ENCODE measurements at places on chromosomes 6 and 20.

- DNase-seq, result no peak
These were observed 3.0 kb upstream of the FOXO3 start for GRCh38 chr6:108557494-108558371.

DNA sequence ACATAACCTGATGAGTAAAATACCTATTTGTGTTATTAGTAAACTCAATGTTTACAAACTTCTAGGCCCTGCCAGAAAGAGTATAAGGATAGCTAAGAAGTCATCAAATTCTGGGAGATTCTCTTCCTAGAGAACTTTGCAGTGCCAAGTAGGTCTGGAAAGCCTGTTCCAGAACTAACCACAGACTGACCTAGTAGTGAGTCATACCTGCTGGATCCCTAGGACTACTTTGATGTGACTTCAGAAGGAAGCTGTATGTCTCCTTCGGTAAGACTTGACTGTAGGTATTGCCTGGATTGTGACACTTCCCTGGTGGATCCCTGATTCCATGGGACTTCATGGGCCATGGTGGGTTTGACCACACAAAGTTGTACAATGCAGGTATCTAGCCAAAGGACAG is 131.7 kb downstream of the DNAH8 start:
- DNase-seq, result no peak

- no peak for DNase-seq
These were observed 352.1 kb downstream of the MMUT start for GRCh38 chr6:49110916-49111315.

DNA sequence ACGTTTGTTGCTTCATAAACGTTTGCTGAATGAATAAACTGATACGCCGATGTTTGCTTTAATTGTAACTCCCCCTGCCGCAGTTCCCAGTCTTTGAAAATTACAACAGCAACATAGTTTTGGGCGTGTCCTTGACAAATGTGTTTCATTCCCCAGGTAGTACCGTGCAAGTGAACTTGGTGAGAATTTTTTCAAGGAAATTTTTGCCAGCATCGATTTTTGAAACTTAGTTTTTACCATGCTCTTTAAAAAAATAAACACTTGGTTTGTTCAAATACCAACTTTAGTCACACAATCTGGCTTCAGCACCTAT is 60.1 kb downstream of the FAM217A start:
- no peak for DNase-seq

- DNase-seq, result no peak
These were observed 61.5 kb upstream of the CD93 start for GRCh38 chr20:23147647-23147963.

- no peak for DNase-seq
These were observed 445.7 kb upstream of the CDH4 start for GRCh38 chr20:60806354-60806753.

- DNase-seq, result no peak
These were observed 83.8 kb downstream of the FOXF2 start for GRCh38 chr6:1473166-1473565.

- DNase-seq, result no peak
These were observed 160.7 kb upstream of the PDE10A start for GRCh38 chr6:165823609-165824326.

DNA sequence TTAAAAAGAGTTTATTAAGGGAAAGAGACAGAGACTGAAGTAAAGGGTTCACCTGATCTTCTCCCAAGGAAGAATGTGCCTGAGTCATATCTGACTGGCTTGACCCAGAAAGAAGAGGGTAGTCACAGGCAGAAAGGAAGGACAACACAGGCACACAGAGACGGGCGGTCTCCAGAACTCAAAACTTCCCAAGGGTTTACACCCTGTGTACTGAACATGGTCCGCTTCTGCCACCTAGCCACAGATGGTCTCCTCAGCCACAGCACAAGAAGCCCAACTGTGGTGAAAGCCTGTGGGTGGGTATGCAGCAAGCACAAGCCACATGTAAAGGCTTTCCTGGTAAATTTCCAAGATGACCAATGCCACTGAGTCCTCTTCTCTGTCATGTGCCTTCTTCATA is 17.2 kb downstream of the UNC5CL start:
- DNase-seq, result no peak

DNA sequence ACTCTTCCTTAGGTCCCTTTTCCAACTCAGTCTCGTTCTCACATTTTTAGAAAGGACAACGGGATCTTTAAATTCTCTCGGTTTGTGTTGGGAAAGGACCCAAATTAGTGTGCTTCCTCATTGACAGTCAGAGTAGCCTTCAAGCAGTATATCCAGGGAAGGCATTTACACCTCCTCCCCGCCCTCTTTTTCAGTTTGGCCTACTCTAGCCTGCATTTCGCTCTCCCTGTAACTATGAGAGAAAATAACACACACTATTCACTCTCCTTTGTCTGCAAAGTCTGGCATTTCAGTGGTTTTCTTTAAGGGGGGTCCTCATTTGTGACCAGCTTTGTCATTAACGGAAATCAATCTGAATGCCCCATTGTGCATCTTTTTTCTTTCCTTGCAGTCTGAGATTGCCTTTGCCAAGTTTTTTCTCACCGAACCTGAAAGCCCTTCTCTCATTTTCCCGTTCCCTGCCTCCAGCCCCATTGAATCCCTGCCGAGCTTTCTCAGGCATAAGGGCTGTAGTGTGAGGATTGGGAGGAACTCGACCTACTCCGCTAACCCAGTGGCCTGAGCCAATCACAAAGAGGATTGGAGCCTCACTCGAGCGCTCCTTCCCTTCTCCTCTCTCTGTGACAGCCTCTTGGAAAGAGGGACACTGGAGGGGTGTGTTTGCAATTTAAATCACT is 393 bp upstream of the FABP7 start:
- no peak for DNase-seq

GRCh38 chr6:112781241-112781640 is 434.1 kb downstream of the RFPL4B start:
- DNase-seq, result no peak

DNA sequence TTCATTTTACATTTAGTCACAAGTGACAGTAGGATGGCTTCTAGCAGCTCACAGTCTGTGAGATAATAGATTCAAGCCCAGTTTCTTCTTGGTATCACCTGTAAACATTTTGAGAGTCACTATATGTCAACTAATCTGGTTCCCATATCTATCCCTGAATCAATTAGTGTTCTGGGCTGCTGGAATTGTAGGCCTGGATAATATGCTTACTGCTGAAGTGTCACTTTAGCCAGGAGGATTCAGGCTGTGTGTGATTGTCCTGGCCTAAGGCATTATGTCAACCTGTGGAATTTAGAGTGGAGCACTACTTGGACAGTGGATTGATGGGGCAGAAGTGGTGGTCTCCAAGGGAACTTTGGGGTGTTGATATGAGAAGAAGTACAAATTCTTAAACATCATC is 1071.8 kb upstream of the CITED2 start:
- no peak for DNase-seq

DNA sequence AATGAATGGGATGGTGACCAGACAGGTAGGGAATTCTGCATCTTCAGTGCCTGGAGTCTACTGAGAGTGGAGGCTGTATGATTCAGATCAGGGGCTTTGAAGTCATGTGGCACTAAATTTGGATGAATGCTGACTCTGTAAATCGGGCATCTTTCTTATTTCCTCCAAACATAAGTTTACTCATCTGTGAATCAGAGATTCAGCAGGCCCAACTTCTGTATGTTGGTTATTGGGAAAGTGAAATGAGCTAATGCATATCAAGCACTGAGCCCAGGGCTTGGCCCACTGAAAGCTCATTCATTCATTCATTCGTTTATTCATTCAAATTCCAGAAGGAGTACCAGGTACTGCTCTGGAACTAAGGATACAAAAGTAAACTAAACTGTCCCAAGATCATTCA is 192.3 kb upstream of the RIN2 start:
- no peak for DNase-seq

DNA sequence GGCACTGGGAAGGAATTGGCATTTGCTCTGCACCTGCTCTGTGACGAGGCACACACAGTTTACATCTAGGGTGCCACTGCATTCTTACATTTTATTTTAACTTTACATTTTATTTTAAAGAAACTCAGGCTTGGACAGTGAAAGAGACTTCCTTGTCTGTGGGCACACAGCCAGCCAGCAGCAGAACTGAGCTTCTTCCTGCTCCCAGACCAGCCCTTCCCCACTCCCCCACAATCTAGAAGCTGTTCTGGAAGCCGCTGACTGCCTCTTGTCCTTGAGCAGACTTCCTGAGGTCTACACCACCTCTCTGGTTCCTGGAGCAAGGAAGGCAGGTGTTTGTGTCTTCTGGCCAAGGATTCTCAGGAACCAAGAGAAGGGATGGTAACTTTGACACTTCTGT is 27.9 kb upstream of the CD93 start:
- no peak for DNase-seq

GRCh38 chr6:32932132-32932868 is 8.5 kb downstream of the HLA-DMB start:
- no peak for DNase-seq

DNA sequence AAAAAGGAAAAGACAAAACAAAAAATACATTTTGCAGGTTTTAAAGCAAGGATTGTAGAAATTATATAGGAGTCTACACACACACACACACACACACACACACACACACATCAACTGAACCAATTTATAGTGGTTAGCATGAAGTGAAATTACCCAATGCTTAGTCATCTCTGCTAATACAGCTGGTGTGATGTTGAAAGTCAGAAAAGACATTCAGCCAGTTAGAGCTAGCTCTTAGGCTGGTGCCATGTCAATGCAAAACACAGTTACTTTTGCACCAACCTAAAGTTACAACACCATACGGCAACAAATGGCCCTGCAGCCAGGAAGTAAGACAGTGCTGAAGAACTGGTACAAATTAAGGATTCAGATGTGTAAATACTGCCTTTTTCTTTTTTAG is 15.2 kb downstream of the FAM210B start:
- DNase-seq, result no peak

GRCh38 chr6:79874531-79875134 is 72.7 kb downstream of the ELOVL4 start:
- DNase-seq, result no peak

- no peak for DNase-seq
These were observed 13.5 kb downstream of the EPB41L1 start for GRCh38 chr20:36167902-36168503.

GRCh38 chr6:131486608-131487007 is 86.4 kb upstream of the ARG1 start:
- no peak for DNase-seq

- DNase-seq, result no peak
These were observed 12.9 kb upstream of the OCSTAMP start for GRCh38 chr20:46563170-46563859.

DNA sequence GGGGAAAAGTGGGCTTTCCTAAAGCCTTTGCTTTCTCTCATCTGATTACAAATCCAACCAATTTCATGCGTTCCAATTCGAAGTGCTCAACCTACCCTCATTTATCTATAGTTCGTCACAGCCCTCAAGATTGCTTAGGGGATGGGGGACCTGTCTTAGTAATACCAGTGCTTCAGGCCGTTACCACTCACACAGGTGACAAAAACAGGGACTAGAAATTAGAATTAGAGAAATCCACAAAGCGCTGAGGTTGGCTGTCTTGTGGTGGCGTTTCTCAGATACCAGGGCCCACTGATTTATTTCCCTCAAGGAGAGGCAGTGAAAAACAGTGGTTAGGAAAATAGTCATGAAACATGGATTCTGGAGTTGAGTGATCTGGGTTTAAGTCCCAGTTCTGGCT is 121.6 kb upstream of the SPACA1 start:
- no peak for DNase-seq

- no peak for DNase-seq
These were observed 952.6 kb upstream of the MAP3K7 start for GRCh38 chr6:91539456-91539855.

- no peak for DNase-seq
These were observed 35.1 kb downstream of the TULP4 start for GRCh38 chr6:158347335-158347734.

DNA sequence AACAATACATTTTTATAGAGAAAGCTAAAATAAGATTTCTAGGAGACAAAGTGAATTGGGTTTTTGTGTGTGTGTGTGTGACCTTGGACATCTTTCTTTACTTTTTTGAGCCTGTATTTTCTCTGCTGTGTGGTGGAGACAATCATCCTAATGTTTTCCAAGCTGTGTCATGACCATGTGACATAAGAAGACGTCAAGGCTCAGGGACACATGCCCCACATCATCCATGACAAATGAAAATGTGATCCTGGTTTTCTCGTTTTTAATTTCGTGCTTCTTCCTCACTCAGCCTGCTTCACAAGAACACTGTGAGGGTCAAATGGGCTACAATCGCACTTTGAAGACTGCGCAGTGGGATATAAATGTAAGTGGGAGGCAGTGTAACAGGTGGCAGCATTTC is 3.9 kb upstream of the BTNL2 start:
- DNase-seq, result no peak

DNA sequence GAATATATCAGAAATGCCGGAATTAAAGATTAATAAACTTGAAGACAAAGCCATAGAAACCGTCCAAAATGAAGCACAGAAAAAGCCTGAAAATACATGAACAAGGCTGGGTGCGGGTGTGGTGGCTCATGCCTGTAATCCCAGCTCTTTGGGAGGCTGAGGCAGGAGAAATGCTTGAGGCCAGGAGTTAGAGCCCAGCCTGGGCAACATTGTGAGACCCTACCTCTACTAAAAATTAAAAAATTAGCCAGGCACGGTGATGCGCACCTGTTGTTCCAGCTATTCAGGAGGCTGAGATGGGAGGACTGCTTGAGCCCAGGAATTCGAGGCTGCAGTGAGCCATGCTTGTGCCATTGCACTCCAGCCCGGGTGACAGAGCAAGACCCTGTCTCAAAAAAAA is 32.9 kb downstream of the REV3L start:
- no peak for DNase-seq

DNA sequence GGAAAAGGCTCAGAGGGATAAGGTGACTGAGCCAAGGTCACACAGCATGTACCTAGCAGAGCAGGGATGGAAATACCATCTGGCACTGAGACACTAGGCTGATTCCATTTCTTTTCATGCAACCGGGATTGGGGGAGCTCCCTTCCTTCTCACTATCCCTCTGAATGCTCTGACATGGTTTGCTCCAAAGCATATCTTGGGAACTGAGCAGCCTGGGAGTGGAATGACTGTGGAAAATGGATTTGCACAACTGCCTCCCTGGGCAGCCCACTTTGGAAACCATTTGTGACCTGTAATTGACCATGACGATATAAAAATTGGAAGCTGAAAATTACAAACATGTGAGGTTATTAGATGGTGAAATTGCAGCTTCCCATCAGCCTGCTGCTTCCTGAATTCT is 309.0 kb upstream of the CHD6 start:
- DNase-seq, result no peak
